ENCODE measurements at places on chromosomes 6 and 20.

DNA sequence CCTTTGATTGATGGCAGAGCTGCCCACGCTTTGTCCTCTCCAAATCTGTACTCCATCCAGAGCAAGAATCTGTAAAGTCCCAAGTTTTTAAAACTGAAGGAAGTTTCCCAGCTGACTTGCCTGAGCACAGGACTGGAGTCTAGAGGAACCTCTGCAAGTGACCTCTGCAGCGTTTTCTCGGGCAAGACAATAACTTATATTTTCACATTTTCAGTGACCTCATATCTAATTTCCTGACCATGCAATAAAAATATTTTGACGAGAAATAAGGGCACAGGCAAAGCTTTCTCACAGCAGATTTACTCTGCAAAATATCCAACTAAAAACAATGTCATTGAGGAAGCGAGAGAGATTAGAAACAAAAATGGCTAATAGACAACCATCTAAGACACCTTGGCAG, 185.5 kb upstream of the SNX9 start:
- DNase-seq: no peak

DNA sequence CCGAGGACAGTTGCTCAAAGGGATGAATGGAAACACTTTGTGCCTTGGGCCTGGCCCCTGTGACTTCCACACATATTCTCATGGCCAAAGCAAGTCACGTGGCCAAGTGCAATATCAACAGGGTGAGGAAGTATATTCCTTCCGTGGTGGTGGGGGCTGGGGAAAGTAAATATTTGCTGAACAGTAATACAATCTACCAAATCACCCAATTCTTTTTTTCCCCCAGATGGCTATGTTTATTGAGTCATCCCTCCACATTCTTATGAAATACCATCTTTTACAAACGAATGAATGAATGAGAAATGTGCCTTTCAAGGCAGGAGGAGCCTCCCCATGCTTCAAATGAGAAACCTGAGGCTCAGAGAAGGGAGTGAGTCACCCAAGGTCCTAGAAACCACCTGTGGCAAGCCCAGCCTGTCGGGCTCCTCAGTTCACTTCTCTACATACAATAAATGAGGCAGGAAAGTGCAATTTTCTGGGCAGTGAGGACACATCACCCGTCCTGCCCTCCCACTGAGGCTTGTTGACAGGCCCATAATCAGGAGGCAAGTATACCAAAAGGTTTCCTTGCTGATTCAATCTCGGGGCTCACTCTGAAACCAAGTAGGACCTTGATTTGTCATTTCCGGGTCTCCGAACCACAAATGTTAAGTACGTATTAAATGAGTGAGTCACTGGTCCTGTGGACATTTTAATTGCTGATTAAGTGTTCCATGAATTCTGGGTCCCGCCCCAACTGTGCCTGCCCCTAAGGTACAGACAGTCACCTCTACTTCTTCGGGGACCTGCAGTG, 25.3 kb upstream of the TOP1 start:
- peak; percentile 89 for DNase-seq

- DNase-seq: no peak
Measured at GRCh38 chr20:42656130-42656529, 533.6 kb downstream of the PTPRT start.

DNA sequence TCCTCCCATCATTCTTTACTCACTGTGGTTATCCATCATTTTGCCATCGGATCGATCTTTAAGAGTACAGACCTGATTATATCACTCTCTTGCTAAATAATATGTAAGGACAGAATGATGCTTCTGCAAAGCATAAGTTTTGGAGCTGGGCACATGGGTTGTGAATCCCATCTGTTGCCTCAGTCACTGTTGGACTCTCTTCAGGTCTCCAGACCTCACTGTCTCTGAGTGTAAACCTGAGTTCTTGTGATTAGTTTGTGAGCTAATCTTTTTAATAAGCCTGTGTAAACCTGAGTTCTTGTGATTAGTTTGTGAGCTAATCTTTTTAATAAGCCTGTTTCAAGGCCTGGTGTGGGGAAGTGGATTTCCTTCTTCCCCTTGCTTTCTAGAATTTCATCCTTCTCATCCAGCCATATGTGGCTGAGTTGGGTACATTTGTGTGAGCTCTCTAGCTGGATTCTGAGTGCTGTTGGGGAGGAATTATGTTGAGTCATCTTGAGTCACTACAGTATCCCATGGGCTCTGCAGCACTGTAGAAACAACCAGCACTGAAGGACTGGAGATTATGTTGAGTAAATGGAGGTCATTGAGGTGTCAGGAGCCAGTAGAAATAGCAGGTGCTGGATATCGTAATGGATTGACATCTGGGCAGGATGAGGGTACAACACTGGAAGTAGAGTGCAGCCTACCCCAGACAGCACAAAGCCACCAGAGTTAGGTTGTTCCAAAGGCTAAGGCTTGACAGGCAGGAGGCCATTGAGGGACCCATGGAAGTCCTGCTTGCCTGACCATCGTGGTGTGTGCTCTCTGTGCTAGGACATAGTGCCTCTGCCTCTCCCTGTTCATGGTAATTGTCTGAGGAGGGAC, 52.4 kb downstream of the SCAND1 start:
- no peak for DNase-seq

DNA sequence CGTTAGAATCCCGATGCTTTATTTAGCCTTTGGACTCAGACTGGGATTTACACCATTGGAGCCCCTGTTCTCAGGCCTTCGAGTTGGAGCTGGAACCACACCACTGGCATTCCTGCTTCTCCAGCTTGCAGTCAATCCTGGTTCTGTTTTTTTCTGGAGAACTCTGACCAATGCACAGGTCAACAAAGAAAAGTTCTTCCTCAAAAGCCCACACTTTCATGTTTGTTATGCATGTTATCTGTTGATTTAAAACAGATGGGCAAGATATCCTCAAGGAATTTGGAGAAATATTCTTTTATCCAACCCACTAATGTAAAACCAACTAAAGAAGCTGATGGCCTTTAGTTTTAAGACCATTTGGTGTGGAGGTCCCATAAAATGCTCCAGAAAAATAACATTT, 205.7 kb downstream of the ANKRD60 start:
- no peak for DNase-seq

DNA sequence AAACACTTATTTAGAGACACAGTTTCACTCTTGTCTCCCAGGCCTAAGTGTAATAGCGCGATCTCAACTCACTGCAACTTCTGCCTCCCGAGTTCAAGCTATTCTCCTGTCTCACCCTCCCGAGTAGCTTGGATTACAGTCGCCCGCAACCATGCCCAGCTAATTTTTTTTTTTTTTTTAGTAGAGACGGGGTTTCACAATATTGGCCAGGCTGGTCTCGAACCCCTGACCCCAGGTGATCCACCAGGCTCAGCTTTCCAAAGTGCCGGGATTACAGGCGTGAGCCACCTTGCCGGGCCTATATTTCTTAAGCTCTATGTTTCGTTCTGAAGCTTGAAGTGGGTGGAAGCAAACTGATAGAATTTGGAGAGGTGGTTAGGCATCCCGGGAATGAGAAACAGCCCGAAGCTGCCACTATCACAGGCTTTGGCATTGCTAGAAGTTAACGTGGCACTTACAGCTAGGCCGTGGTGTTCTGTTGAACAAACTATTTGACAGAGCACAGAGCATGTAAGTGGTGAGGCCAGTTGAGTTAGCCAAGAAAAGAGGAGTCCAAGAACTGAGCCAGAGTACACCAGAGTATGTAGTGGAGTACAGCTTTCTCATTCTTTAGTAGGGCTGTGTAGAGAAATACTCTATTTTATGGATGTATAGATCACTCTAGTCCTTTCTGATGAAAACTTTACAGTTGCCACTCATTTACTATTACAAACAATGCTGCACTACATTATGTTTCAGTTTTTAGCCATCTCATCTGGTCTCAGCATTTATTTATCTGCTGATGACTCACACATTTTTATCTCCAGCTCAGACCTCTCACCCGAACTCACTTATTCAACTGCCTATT, 62.0 kb upstream of the HFE start:
- DNase-seq: peak; percentile 49

GRCh38 chr20:44022464-44022863, 107.8 kb downstream of the TOX2 start:
- no peak for DNase-seq

DNA sequence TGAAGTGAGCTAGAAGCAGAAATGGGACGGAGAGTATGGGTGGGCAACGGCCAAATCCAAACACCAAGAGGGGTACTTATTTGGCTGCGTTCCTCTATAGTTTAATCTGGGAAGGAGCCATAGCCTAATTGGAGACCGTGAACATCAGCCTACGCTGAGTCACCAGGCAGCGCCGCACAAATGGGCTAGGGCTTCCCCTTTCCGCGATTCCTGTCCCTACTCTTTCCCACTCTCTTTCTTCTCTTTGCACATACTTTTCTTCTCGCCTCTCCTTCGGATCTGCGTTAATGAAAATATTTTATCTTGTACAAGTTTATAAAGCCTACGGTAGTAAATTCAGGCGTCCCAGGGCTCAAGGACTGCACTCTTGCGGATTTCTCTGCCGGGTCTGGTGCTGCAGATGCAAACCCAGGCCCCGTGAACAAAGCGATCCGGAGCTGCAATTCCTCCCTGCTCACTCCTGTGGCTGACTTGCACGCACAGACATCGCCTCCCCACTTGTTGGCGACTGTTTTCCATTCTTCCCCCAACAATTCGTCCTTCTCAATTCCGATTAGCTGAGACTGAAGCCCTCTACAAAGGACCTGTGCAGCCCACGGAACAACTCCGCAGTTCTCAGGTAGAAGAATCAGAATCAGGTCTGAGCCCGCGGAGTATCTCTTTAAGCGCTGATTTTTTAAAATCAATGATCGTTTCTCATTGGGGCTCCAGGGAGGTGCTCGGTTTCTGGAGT, 4.2 kb upstream of the TBX18 start:
- no peak for DNase-seq

DNA sequence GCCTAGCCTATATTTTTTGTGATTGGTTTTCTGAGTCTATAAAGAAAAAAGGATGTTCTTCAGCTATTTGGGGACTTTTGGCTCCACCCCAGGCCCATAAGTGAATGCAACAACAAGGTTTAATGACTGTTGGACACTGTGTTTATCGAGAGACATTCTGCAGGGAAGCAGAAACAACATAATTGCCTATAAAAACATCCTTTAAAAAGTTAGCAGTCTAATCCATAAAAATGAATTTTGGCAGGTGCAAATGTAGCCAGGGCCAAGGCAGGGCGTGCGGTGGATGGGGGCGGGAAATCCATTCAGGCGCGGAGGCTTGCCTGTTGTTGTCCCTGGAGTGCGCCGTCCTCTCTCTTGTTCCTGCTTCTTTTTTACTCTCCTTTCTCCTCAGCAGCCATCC, 99.3 kb downstream of the PAX1 start:
- no peak for DNase-seq

DNA sequence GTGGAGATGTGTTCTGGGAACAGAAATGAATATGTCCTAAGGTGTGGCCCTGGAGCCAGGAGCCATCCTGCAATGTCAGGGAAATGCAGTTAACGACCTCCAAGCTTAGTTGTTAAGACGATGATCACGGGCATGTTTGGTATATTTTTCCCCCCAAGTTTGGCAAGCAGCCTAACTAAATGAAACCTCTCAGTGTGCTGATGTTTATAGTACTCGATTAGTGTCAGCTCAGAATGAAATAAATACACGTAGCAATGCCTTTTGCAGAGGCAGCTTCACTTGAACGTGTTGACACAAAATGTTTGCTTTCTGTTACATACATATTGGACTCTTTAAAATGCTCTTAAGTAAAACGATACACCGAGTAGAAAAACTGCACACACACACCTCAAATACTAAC, 76.2 kb upstream of the OLIG3 start:
- no peak for DNase-seq
